Activated T-cell treated with anti-CD3 and anti-CD28 coated beads, Interleukin-2, amount 50 U/mL, for 1 hour (primary cell): ENCODE measurements at places on chromosomes 1 and 21.

GRCh38 chr1:44016890-44017400 is 14.3 kb downstream of the SLC6A9 start:
- DNase-seq, result no peak

DNA sequence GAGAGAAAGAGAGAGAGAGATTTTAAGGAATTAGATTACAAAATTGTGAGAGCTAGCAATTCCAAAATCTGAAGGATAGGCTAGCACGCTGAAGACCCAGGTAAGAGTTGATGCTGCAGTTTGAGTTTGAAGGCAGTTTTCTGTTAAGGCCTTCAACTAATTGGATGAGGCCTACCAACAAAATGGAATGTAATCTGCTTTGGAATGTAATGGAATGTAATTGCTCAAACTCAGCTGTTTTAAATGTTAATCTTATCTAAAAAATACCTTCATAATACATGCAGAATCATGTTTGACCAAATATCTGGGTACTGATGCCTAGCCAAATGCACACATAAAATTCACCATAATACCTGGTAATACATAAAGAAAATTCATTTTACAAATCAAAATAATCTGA is 976.1 kb downstream of the LTN1 start:
- DNase-seq, result no peak

DNA sequence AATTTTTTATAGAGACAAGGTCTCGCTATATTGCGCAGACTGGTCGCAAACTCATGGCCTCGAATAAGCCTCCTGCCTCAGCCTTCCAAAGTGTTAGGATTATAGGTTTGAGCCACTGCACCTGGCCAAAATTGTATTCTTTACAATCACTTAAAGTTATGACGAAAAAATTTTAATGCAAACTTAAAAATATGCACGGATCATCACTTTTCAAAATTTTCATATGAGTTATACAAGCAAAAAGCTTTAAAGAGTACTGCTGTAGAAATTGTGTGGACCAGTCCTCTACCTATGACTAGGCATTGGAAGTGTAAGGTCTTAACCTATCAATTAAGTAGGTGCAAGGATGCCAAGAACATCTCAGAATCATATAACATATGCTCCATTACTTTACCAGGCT is 34.9 kb downstream of the COP1 start:
- DNase-seq, result no peak

GRCh38 chr1:183480971-183481441 is 8.7 kb downstream of the SMG7 start:
- no peak for DNase-seq

- DNase-seq, result no peak
Measured at GRCh38 chr1:5576011-5576672, 416.1 kb downstream of the NPHP4 start.

GRCh38 chr1:236508593-236509027 is 15.2 kb upstream of the LGALS8 start:
- DNase-seq, result no peak

DNA sequence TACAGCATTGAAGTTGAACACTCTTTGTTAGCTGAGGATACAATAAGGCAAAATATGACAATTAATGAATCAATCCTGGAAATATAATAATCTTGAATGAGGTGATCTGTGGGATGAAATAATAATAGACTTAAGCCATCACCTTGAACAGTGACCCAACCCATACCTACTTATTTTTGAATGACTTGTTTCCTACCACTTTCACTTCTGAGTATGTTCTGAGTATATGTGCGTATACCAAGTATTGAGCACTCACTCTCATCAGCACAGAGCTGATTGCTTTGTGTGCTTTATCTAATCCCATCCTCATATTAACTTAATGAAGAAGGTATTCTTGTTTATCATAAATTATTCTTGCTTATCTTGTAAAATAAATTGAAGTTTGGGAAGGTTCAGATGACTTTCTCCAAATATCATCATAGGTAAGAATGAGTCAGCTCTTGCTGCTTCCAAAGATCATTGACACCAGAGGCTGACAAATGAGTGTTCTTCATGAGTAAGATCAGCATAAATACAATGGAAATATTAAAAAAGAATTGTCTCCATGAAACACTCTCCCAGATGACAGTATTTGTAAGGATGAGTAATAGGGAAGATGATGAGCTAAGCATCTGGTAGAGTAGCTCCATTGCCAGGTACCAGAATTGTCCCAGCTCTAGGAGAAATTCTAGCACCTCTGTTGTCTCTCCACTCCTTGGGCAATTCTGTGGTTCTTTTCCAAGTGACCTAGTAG is 198.1 kb upstream of the KIAA0040 start:
- DNase-seq, result no peak

DNA sequence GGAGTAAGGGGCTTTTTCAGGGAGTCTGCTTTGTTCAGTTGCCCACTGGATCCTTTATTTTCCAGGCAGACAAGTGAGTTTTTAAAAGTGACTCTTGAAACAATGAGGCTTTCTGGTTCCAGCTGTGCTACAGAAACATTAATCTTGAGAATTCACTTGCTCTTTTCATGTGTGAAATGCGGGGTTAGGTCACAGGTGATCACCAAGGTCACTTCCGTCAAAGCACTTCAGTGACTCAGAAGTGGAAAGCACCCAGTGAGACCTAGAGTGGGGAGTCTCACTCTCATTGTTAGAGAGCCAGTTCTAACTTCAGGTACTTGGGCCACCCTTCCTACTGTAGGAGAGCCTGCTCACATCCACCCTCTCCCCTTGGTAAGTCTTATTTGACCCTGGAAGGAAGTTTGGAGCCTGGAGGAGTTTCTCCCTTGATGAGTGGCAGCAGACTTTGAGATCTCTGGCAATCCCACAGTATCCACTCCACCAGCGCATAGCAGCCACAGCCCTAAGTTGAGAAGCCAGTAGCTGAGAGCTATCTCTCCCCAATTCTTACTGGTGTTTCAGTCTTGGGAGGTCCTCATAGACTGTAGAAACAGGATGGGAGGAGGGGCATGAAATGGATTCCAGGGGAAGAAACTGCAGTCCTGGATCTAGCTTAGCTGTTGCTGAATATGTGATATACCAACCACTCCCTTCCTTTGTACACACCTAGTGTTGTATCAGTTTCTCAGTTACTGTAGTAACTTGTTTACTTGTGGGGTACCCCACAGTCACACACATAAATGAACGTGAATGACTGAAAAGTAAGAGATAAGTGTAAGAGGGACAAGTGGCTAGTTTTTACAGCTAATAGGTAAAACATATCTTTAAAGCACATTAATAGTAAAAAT is 3.1 kb downstream of the TACSTD2 start:
- no peak for DNase-seq

GRCh38 chr1:71053146-71053545 is 5.5 kb upstream of the PTGER3 start:
- DNase-seq, result no peak

GRCh38 chr1:27235827-27236226 is 1.4 kb downstream of the WDTC1 start:
- no peak for DNase-seq

DNA sequence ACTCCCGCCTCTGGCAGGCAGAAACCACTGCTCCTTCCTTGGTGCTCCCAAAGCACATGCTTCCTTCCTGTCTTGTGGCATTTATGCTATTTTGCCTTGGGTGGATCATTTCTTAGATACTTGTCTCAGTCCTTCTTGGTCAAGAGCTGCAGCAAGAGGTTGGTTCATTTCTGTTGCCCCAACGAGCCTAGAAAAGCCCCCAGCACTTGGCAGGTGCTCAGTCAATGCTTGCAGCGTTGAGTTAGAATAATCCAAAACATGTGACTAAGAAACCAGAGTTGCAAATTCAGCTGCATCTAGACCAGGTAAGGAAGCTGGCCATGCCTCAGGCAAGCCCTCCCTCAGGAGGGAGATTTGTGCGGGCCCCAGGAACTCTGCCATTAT is 42.4 kb upstream of the TENT5C start:
- DNase-seq, result no peak

DNA sequence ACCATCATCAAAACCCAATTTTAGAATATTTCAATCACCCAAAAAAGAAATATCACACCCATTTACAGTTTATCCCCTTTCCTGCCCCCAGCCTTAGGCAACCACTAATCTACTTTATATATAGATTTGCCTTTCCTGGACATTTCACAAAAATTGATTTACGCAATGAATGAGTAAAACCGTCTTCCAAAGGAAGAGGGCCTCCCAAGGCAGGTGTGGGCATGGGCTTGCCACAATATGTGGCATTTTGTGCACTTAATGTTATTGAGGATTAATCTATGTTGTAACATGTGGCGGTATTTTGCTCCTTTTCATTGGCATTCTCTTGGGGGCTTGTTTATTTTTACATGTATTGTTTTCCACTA is 11.8 kb upstream of the BMP8B start:
- DNase-seq, result no peak

DNA sequence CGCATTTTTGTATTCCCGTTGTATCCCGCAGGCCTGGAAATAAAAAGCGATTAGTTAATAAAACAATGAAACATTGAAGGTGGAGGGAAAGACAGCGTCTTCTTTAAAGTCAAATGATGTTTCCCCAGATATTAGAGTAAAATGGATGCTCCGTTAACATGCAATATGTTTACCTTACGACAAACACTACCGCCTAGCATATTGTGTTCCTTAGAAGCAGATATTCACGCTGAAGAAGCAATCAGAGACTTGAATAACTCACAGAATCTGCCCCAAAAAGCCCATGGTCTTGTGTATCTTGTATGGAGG is 583 bp upstream of the B4GALT3 start:
- DNase-seq, result no peak

DNA sequence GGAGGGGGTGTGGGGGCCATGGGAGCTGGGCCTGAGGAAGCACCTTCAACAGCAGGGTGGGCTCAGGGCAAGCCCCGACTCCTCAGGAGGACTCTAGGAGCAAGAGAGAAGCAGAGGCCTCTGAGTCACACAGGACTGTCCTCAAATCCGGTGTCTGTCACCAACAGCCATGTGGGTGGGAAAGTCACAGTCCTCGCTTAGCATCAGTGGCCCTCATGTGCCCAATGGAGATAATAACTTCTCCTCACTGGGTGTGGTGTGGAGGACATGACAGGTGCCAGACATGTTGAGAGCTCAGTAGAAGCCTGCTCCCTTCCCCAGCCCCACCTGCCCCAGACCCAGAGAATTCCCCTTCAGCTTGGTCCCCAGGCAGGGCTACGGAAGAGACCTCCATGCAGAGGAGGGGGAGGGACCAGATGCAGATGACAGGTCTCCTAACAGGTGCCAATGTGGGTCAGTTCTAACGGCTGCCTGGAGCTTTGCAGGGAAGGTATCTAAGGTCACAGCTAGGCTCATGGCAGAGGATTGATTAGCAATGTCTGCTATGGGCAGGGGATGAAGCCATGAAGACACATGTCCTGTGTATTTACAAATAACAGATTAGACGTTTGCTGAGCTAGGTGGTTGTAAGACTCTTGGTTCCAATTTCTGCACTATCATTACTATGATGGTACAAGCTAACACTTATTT is 30.2 kb downstream of the TTC39A start:
- DNase-seq, result no peak

GRCh38 chr1:178301141-178301540 is 195.6 kb downstream of the CLEC20A start:
- no peak for DNase-seq

DNA sequence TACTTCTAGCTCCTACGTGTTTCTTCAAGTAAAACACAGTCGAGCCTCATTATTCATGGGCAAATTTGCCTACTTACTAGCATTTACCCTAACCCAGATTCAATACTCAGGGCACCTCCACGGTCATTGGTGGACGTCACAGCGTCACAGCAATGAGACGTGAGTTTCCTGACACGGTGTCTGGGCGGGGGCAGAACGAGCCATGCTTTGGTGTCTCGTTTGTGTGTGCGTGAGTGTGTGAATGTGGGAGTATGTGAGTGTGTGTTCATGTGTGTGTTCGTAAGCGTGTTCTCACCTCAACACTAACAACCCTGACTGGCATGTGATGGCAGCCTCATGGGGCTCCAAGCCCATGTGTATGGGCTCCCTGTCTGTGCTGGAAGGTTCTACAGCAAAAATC is 17.5 kb upstream of the COL18A1 start:
- no peak for DNase-seq

GRCh38 chr21:32406405-32406804 is 6.1 kb upstream of the EVA1C start:
- no peak for DNase-seq

DNA sequence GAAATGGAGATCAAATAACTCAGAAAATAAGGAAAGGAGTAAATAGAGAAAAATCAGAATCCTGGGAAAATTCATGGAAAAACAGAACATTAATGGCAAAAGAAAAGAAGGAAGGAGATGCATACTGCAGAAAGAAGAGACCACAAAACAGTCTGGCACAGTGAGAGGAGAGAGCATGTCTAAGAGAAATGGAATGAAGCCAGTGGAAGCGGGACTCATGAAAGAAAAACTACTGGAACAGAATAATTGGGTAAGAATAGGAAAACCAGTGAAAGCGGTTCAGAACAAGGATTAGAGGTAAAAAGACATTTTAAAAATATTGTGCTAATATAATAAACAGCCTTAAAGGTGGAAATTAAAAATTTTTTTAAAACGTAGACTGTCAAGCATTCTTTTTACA is 93.6 kb upstream of the GREM2 start:
- DNase-seq, result no peak
